GM18507 (cell line): ENCODE measurements at places on chromosomes 2 and 18.

GRCh38 chr2:5385596-5385995, 306.6 kb upstream of the SOX11 start:
- DNase-seq = no peak

DNA sequence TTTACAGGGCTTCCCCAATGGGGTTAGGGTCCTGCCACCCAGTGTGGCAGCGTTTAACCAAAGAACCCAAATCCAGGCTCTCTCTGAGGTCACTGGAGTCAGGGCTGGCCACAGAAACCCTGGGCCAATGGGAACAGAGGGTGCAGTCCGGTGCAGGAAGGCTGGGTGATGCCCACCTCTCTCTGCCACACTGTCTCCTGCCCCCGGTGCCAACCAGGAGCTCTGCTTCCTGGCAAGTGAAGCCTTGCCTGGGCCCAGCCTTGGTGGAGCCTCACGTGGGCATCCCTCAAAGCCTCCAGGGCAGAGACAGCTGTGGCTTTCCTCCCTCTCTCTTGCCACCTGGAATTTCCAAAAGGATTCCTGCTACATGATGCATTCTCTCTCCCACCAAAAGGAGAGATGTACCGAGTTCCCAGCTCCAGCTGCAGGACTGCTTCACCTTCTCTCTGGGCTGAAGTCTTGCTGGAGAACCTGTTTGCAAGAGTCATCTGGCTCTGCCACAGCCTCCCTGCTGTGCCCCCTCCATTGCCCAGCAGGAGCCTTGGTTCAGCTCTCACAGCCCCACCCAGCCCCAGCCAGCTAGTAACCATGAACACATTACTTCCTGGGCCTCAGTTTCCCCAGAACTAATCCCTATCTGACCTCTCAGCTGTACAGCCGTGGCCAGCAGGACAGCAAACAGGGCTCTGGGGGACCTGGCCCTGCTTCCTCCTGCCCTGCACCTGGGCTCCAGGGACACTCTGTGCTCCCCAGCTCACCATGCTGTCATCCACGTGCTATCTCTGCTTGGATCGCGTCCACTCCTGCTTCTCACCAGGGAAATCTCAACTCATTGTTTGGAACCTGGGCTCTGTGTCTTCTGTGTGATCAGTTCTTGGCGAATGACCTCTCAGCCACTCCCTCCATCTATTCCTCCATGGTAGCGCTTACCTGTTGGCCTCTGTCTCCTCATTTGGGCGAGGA, 43.4 kb downstream of the KCNF1 start:
- no peak for DNase-seq

GRCh38 chr2:132623096-132623839, 46.7 kb downstream of the LYPD1 start:
- no peak for DNase-seq

DNA sequence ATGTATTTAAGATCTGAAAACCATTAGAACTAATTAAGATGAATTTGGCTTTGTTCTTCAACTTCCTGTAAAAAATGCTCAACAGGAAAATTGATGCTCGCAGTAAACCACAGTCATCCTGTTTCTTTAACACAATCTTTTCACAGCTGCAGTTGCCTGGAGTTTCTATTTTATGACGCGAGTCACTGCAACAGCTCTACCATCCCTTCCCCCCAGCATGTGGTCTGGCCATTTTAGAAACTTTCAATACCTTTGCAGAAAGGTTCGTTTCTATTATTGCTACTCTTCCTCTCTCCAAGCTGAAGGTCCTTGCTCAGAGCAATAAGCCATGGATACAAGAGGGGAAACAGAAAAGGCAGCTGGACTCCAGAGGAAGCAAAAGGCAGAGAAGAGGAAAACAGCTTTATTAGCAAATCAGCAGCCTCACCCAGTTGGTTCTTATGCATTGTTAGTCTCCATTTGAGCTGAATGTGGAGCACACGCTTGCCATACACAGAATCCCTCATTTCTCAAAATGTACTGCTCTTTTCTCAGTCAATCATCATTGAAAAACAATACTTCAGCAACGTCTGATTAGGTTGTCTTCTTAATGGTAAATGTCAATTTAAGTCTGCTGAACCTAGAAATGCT, 3.9 kb downstream of the WIPF1 start:
- DNase-seq = no peak

DNA sequence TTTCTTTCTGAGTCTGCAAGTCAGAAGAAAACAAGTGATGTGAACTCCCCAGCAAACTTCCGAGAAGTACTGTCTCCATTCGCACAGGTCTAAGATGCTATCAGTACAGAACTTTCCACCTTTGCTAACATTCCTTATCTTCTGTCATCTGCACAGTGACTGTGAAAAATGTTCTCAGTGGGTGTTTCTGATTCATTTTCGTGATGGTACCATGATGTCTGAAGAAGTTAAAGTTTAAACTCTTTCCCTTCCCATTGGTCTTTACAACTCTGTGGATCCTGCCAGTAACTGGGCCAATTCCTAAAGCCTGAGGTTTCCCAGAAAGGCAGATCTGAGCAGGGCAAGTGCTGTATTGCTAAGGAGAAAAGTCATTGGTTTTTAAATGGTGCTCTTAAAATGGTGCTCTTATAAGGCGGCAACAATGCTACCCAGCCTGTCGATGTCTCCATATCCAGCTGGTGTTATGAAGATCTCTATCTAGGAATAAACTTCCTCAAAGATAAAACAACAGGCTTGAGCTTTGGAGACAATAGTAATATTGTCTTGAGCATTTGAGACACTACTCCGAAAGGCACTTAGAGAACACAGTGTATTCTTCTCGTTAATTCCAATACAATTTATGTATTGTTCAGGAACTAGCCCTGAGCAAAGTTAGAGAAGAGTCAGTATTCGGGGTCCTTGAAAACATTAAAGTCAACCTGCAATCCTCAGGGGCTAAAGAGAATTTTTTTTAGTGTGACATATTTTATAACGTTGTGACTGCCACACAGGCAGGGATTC, 232.3 kb downstream of the OSR1 start:
- no peak for DNase-seq

- no peak for DNase-seq
Observed at GRCh38 chr18:8901019-8901418, 195.7 kb downstream of the MTCL1 start.

- DNase-seq = no peak
Observed at GRCh38 chr18:69996417-69996816, 48.7 kb upstream of the CD226 start.

DNA sequence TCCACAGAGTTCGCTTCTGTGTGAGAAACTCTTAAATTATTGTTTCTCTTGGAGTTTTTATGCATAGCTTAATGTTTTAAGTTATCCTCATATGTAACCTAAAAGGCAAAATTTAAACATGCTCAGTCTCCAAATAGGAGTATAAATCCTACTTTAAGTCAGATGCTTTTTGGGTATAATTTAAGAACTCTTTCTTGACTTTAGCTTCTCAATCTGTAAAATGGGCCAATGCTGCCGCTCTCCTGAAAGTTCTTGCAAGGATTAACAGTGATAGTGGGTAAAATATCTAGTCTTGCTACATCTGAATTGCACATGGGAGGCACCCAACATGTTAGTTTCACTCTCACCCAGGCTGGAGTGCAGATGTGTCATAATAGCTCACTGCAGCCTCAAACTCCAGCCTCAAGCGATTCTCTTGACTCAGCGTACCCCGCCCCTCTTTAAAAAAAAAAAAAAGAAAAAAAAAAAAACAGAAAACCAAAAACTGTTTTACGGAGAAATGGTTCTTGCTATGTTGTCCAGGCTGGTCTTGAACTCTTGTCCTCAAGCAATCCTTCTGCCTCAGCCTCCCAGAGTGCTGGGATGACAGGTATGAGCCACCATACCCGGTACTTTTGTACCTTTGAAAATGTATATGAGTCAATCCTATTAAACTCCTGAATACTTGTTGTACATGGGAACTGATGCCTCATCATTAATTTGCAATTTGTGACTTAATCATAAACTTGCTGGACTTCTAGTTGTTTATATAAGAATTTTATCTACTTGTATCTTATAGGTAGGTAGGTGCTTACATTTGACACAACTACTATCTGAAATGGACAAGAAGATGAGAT, 1.8 kb downstream of the FBXO48 start:
- no peak for DNase-seq

DNA sequence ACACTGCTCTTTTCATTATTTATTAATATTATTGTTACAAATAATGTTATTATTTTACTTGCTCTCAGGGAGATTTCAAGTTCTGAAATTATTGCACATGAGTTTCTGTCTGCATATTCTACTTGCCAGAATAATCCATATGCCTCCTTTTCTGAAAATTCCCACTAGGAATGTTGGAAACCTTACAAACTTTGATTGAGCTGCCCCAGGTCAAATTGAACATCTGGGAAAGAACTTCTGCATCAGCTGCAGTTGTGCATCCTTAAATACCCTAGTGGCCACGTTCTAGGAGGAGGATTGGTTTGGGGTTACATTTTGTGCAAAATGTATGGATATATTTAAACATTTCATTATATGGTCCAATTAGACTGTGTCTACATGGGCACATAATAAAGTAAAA, 1302.7 kb upstream of the PIK3C3 start:
- DNase-seq = no peak

DNA sequence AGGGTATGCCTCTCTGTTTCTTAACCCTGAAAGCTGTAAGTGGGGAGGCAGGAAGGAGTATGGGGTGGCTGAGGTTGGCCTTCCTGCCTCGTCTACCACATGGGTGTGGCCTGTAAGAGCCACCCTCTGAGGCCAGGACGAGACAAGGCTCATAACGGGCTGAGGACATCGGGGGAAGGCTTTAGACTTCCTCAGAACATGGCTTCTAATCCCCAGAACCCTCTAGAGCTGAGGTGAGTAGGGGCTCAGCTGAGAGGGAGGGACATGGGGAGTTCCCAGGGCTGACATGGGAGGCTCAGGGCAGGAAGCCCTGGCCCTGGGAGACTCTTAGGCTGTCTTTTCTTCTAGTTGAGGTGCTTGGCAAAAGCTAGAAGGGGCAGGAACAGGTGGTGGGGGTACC, 36.7 kb downstream of the EMX1 start:
- DNase-seq = no peak

DNA sequence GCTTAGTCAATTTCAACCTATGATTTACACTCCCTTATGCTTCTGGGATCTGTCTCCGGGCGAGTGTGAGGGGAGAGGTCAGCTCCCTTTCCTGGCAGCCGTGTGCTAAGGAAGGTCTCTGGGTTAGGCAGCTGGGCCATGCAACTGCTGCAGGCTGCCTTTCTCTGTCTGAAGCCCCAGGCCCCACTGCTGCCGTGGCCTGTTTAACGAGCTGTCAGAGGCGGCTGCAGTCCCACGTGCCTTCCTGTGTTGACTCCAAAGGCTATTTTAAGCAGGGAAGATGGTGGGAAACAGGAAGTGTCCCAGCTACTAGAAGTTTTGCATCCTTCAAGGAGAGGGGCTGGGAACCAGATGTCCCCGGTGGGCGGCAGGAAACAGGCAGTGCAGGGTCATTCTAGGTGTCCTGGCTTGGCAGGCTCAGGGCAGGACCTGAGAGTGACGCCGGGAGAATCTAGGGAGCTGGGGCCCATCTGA, 186.4 kb downstream of the TNS1 start:
- DNase-seq = no peak

- DNase-seq = no peak
Observed at GRCh38 chr18:3712491-3712890, 262.5 kb downstream of the TGIF1 start.

DNA sequence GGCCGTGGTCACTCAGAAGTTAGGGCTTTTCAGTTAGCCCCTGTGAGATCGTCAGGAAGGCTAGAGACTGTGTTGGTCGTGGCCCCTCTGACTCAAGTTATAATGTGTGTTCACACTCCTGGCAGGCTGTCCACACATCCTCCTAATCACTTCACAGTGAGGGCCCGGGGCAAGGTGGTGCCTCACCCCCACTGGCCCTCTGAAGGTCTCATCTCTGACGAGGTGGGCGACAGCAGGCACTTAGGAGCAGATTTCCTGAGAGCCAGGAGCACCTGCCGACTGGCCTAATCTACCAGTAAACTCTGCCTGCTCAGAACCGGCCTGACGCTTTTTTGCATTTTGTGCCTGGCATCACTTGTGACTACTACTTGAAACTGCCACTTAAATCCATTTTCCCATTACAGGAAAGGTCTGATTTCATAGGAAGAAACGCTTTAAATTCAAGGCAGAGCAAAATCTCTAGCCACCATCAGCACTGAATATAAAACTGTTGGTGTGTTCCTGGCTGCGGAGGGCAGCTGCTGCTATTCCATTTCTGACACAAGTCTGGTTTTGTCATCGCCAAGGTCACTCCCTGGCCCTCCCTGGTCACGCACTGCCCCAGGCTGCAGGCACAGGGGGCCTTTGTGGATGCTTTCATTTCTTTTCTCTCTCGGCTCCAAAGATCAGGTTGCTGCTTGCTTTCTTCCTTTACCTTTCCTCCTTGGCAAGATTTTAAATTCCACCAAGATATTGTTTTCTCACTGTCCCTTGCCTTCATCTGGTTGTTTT, 48.0 kb downstream of the RAB12 start:
- no peak for DNase-seq

DNA sequence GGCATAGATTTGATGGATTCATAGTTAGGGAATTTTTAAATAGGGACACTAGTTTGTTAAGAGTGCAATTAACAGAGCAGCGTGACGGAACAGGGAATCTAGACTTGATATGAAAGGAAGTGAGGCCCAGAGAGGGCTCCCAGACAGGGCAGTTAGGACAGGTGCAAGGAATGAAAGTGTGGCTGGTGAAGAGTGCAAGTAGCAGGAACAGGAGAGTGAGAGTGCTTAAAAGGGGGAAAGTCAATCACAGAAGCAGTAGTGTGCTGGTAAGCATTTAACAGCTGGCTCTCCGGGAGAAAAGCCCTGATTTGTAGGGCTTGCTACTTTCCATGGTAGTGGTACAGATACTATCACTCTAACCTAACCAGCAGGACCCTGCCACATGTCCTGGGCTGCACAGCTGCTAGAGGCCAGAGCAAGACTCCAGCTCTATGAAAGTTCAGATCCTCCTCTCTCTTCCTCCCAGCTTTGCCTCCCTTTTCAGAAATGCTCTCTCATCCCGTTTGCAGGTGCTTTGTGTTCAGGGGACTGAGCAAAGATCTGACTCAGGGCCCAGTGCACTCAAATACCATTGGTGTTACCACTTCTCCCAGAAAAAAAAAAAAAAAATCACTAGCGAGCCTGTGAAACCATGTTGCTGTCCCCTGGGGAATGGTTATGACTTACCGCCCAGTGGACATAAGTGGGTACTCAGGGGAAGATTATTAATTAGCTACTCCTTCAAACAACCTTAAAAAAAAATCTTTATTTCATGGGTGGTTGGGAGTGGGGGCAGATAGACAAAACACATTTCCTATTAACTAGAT, 18.1 kb upstream of the GCFC2 start:
- DNase-seq = no peak
